Germinal center (tissue), 1 donor: ENCODE measurements at places on chromosomes 13 and 19.

DNA sequence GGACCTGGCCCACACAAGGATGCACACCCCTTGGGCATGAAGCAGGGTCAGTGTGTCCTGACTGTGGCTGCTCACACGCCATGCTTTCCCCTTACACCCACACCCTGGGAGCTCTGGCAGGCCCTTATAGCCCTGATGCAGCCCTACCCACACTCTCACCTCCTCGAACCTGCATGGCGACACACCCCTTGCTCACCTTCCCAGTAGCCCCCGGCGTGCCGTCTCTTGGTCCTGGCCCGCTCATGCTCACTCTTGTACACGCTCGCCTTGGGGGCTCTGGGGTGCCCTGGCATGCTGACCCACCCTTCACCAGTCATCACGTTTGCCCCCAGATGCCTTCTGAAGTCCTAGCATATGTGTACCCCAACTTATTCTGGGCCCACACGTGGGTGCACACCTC is 56.1 kb downstream of the MAP4K1 start:
- DNase-seq = no peak

DNA sequence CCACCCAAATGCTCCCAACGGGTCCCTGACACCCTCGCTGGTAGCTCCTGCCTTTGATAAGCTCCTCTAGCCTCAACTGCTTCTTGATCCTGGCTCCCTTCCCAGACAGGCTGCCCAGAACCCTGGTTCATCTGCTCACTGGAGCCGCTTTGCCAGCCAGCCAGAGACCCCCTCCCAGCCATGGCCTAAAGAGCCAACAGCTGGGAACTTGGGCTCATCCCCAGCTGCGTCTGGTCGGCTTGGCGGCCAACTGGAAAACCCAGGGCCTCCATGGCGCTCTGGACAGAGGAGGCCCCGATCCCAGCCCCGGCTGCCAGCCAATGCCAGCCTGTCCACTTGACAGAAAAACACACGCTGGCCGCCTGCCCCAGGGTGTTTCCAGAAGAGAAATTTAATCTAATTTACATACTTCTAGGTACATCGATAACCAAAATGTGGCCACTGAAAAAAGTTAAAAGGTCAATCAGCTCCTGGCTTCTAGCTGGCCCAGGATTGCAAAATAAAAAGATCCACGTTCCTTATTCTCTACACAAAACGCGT is 3.0 kb upstream of the AKAP8L start:
- DNase-seq = no peak

- no peak for DNase-seq
Observed at GRCh38 chr13:29484796-29485195, 110.7 kb downstream of the SLC7A1 start.

- DNase-seq = no peak
Observed at GRCh38 chr13:67155898-67156722, 74.0 kb downstream of the PCDH9 start.

GRCh38 chr13:77752512-77753069 is 55.1 kb downstream of the SLAIN1 start:
- DNase-seq = no peak

GRCh38 chr13:106774621-106775020 is 206.7 kb upstream of the ARGLU1 start:
- no peak for DNase-seq
